ENCODE measurements at places on chromosomes 11 and 22.

GRCh38 chr11:44582641-44583352 is 17.3 kb downstream of the CD82 start:
- DNase-seq: no peak

DNA sequence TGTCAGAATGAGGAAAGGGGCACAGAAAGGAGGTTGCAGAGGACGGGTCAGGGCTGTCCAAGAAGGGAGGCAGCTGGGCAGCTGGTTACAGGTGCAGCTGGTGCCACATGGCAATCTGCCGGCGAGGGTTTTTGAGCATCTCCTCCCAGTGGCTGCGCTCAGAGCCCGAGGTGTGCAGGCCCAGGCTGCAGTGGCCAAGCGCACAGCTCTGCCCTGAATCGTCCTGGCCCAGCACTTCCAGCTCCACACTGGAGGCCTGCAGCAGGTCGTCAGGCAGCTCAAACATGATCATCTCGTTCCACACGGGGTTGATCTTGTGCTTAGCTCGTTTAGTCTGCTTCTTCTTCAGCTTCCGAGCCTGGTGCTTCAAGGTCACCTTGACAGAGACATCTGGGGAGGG is 42.2 kb downstream of the SYT13 start:
- no peak for DNase-seq

DNA sequence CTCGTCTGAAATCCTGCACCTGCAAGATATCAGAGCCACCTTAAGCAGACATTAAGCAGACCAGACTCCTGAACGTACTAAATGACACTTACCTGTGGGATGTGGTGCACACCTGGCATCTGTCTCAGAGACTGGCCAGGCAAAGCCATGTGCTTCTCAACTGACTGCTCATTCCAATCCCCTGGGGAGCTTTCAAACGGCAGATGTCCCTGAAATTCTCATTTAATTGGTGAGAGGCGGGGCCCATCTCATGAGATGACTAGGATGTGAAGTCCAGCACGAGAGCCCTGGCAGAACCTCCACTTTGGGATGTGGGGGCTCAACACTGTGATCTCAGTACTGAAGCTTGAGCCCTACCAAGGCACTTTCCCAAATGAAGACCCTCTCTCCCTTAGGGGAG is 84.9 kb upstream of the HMGXB4 start:
- DNase-seq: no peak

DNA sequence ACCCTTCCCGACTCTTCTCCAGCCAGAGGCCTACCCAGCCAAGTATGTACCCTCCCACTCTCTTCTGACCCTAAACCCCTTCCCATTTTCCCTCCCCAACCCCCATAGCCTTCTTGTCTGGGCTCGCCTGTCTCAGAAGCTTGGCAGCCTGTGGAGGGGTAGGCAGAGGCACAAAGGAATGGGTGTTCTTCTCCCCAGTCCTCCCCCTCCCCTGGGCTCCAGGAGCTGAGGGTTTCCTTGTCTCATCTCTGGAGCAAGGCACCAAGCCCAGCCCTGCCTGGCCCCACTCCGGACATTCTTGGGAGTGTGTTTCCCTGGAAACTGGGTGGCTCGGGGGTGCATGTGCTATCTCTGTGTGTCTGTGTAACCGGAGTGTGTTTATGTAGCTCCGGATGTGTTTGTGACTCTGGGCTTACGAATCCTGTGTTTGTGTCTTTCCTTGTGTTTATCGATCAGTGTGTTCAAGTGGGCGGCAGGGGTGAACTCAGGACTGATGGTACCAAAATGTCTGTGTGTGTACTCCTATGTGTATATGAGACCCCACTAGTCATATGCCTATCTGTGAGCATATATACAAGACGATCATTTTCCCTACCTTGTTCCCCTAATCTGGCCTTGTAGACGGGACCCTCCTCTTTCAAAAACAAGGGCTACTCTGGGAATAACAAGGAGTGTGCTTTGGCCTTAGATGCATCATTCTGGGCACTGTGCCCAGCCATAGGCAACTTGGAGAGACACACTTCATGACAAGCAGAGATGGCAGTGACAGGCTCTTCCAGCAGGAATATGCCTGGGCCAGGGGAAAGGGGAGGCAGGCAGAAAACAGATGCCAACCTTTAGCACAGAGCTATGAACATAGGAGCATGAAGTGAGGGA is 10.9 kb downstream of the PHLDB1 start:
- no peak for DNase-seq

DNA sequence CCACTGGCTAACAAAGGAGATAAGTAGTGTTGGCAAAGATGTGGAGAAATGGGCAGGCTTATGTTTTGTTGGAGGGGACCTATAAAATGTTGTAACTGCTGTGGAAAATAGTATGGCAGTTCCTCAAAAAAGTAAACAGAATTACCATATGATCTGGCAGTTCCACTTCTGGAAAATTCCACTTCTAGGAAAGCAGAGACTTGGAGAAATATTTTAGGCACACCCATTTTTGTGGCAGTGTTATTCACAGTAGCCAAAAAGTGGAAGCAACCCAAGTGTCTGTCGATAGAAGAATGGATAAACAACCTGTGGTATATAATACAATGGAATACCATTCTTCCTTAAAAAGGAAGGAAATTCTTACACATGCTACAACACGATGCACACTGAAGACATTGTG is 57.0 kb upstream of the ADORA2A start:
- no peak for DNase-seq

DNA sequence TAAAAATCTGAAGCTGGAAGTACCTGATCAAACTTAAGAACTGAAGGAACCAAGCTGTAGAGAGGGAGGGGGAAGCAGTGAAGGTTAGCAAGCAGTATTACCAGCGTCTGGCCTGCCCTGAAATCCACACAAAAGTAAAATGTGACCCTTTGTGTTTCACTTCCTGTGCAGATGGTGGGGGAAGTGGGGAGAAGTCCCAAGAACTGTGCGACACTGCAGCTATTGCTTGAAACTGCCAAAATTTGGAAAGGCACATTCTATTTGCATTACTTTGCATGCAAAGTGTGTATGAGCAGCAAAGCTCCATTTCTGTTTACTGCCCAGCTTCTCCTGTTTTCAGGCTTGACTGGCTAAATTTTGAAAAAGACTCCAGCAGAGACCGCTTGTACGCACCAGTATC is 72.1 kb upstream of the BMAL1 start:
- peak; percentile 31 for DNase-seq

DNA sequence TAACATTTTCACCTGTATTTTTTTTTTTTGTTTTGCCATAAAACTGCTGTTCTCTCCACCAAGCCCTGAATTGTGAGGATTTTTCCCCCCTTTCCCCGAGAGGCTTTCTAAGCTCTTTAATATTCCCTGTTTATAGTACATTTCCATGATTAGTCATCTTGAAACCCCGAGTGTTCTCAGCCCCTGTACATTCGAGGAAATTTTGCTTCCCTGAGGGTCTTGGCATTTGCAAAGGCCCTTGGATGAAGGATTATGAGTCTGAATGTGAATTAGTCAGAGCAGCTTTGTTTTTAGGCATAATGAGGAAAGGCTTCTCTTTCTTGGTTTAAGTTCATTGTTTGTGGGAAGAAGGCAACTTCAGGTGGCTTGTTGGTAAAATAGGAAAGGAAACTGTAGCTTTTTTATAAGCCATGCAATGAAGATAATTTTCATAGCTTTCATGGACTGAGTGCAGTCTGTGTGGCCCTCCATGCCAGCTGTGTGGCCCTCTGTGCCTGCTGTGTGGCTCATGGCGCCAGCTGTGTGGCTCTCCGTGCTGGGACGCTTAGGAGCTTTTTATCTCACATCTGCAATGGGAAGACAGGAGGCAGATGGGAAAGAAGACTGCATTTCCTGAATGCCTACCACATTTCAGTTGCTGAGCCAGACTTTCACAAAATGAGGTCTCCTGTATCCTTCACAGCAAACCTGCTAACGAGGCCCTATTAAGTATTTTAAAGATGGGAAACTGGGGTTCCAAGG is 129.0 kb downstream of the TEAD1 start:
- no peak for DNase-seq

DNA sequence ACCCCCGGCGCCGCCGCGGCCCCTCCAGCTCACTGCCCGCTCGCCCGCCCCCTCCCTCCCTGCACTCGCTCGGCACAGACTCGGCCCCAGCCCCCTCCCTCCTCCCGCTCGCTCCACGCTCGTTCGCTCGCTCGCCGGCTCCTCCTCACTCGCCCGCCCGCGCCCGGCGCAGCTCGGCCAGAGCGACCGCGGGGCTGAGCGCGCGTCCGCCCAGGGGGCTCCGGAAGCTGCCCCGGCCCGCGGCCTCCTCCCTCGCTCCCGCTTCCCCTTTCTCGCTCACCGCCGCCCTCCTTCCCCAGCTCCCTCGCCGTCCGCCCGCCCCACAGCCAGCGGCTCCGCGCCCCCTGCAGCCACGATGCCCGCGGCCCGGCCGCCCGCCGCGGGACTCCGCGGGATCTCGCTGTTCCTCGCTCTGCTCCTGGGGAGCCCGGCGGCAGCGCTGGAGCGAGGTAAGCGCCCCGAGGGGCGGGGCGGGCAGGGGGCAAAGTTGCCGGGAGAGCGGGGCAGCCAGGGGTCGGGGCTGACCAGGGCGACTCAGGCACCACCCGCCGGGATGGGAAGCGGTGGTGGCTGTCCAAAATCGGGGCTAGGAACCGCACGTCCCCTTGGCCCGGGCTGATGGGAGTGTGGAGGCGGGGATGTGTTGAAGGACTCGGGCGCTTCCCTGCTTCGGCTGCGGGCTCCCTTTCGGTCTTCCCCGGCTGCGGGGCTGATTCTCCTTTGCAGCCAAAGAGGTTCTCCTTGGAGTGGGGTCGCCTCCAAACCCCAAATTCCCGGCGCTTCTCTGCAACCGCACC is at the start of gene SEZ6L:
Gene SEZ6L (plus strand): TSS at position 148 of the 797 bp plus-strand sequence. CDS start 208 bp downstream, at position 356.
- peak; percentile 78 for DNase-seq

DNA sequence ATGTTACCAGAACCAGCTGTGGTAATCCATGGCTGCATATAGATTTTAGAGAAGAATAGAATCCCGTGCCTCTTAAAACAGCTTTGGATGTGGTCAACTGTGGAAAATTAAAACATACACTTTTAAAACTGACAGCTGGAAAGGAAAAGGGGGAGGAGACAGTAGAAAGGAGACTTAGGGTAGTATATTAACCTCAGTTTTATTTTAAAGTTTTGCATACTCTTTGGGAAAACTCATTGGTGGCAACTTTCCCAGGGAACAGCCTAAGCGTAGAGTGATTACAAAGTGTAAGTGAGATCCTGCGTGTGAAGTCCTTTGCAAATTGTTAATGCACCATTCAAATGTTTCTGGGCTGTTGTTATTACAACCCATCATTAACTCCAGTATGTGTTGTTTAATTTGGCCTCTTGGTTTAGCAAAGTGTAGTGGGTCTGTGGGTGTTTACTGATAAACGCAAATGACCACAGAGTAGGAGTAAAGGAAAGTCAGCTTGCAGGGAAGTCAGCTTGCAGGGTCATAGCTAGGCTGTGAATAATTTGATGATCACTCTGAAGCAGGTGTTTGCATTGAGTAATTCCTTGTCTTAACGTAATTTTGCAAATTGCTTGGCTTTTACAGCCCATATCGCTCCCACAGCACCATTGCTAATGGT is 88.0 kb upstream of the DBX1 start:
- no peak for DNase-seq

DNA sequence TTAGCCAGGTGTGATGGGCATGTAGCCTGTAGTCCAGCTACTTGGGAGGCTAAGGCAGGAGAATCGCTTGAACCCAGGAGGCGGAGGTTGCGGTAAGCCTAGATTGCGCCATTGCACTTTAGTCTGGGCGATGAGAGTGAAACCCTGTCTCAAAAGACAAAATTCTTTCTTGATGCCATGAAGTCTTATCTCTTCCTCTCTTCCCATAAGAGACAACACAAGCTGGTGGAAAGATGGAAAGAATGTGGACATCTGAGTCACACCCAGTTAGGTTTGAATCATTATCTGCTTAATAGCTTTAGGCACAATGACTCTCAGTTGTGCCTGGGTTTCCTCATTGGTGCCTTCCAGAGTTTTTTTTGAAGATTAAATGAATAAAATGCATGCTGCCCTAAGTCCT is 35.3 kb downstream of the KREMEN1 start:
- DNase-seq: no peak

DNA sequence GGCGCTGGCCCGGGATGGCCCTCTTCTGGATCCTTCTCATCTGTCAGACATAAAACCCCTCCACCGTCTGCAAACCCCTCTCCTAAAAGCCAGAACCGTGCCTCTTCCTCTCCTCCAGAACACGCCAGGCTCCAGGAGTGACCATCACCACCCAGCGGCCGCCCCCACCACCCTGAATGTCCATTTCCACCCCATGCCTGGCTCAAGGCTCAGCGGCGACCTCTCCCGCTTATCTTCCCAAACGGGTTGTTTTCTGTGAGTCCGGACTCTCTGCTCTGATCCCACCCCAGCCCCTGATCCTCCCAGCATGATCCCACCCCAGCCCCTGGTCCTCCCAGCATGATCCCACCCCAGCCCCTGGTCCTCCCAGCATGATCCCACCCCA is 37.6 kb downstream of the CELSR1 start:
- DNase-seq: no peak

- DNase-seq: no peak
Measured at GRCh38 chr11:63337070-63337469, 32.5 kb upstream of the SLC22A9 start.

GRCh38 chr22:49502126-49502826 is 325.4 kb downstream of the BRD1 start:
- DNase-seq: peak; percentile 94

DNA sequence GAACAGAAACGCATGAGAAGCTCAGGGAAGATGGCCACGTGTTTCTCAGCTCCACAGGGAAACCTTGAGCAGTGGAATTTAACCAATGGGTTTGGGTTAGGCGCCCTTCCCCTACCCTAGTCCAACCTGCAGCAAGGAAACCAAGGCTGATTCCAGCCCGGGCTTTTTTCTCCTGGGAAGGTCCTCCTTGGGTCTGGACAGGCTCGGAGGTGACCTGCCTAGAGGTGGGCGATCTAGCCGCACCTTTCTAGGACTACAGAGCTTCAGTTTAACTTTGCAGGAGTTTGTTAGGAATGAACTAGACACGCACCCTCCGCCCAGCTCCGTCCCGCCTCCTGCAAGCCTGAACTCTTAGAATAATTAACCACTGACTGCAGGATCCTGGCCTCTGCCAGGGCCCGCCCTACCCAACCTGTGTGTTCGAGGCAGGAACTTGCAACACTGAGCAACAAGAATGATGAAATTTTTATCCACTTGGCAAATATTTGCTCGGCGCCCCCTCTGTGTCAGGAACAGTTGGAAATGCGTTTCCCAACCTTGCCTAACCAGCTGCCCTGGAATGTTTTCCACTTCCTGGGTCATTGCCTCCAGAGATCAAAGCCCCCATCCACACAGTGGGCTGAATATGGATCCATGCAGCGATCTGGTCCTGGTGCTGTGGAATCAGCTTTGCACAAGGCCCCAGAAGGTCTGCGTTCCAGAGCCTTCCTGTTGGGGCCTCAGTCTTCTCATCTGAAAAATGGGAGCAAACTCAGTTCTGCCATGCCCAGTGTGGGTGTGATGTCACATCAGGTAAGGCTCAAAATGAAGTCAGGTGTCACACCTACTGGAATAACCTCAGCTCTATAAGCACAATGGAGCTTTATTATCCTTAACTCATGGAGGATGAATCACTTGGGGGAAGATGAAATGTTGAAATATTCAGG is 13.3 kb downstream of the MPST start:
- DNase-seq: peak; percentile 87

- DNase-seq: no peak
Measured at GRCh38 chr11:48029681-48030290, 49.4 kb downstream of the PTPRJ start.

GRCh38 chr11:132005887-132006286 is 635.5 kb downstream of the NTM start:
- no peak for DNase-seq
